ENCODE measurements at places on chromosomes 1 and 21.
A peak's percentile ranks its signal among the peaks of the same experiment; 100 is the strongest.

DNA sequence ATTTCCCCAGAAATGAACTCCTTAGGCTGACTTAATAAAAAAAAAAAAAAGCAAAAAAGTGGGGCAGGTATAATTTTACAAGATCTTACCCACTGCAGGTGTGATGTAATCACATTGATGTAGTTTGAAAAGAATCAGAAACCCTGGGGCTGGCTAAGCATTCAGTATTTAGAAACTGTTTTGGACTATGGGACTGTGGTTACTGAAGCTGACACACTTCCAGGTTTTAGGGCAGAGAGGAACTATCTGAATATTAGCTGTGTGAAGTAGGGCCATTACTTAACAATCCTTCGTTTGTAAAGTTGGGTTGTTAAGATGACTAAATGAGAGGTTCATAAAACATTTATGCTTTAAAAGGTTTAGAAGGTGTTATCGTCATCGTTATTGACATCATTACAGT, 165.3 kb downstream of the FASLG start:
- DNase-seq, result no peak

DNA sequence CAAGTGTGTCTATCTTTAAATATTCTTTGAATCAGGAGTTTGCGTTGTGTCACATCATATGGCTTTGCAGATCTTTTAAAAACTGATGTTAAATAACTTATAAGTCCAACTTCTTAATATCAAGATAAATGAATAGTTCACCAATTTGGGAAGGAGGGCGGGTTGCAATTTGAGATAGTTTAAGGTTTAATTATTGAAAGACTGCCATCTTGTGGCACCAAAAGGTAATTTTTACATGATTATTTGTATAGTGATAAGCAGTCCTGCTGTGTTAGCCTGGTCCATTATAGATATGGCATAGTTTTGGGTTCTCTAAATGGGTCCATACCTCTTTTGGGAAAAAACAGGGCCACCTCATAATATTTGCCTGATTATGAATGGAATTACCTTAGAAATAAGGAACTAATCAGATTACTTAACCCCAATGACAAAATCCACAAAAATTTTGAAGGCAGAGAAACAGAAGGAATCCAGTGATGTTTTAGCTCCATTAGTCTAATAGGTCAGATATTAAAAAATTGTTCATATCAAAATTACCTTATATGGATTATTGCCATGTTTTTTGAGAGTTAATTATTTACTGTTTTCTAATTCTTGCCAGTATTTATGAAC, 64.3 kb downstream of the PRKAA2 start:
- DNase-seq, result peak; percentile 37

GRCh38 chr1:194730304-194730703, 1543.9 kb upstream of the B3GALT2 start:
- no peak for DNase-seq

DNA sequence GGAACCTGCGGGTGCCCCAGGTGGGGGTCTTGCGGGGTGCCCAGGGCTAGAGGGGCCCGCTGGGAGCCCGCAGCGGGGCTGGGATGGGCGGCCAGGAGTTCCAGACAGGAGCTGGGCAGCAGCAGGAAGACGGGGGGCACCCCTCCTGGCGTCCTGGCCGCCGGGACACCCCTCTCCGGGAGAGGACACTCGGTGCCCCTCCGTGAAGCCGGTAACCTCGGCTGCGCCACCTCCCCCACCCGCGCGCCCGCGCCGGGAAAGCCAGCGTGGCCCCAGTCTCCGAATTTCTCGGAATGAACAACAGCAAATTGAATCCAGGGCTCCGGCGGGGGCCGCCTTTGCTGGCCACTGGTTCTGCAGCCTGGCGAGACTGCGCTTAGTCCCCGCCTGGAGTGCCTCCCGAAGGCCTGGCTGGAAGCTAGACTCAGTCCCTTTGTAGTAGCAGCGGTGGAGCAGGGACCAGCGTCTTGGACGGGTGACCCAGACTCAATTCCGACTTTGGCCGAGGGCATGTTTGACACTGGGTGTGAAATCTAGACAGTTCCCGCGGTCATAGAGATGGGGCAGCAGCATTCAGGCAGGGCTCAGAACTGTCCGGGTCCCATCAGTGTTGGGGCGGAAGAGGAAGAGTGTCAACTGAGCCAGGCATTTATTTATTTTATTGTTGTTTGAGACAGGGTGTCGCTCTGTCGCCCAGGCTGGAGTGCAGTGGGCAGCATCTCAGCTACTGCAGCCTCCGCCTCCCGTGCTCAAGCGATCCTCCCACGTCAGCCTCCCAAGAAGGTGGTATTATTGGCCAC, 773 bp downstream of the IFNGR2 start:
- no peak for DNase-seq

- DNase-seq, result no peak
These were observed 10.4 kb downstream of the ARHGEF11 start for GRCh38 chr1:157035121-157035520.

Measured in glomerular endothelial cell (primary cell).